ENCODE measurements at places on chromosomes 3 and 15. TPM values are rescaled to one million over a fixed set of nuclear protein-coding genes. Genes with fewer than 3 reads are reported as not detected.

GRCh38 chr3:5192571-5193365 lies 5.3 kb downstream of the EDEM1 start:
- DNase-seq = no peak

- DNase-seq = no peak
Observed at GRCh38 chr15:32991619-32992111, 202.8 kb downstream of the FMN1 start.

GRCh38 chr15:61374848-61375247 lies 145.7 kb upstream of the RORA start:
- no peak for DNase-seq

DNA sequence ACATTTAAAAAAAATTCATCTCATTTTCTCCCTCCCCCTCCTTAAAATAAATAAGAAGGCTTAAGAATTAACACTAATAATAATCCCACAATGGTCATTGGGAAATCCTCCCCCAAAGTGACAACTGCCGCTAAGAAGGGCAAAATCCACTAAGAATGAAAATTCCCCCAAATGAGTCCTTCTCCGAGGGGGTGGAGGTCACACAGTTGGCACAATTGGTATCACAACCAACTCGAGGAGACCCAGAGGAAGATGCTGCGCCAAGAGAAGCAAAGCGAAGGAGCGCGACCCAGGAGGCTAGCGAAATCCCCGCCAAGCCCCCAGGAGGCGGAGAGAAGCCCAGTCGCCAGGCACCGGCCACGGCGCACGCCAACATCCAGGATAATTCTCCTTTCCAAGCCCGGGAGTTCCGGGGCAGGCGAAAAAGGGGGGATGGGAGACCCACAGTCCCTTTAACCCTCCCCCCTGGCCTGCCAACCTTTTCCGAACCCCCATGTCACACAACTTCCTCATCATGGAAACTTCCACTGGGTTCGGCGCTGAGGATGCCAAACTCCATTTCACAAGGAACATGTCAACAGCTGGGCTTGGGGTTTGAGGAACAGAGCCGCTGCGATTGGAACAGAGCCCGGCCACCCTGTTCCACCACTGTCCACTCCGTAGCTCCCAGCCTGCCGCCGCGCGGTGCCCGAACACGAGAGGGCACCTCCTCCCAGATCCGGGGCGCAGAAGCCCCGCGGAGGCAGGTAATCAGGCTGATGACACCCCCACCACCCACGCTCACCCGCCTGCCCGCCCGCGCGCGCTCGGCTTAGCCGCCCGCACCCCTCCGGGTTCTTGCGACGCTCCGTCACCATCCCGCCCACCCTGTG lies 668 bp downstream of the THRB start:
- no peak for DNase-seq

The RNU5B-1 gene
- 23.7 TPM for total RNA-seq

All from CD4-positive, alpha-beta T cell (primary cell).